ENCODE measurements at places on chromosomes 11 and 22. TPM values are rescaled to one million over a fixed set of nuclear protein-coding genes. Genes with fewer than 3 reads are reported as not detected.

MS4A3 gene
- total RNA-seq: 0.31 TPM

ANO9 gene
- total RNA-seq: 19.9 TPM

IGF2 gene
- not detected for total RNA-seq

RFPL2 gene
- 0.10 TPM for total RNA-seq

LSP1 gene
- 357 TPM for total RNA-seq

AP5B1 gene
- total RNA-seq: 26.7 TPM

OR2AG2 gene
- total RNA-seq: 0.10 TPM

RHOD gene
- 0.21 TPM for total RNA-seq

KIAA0930 gene
- 20.5 TPM for total RNA-seq

DLG2 gene
- total RNA-seq: 1.6 TPM

SLC22A9 gene
- not detected for total RNA-seq

PAMR1 gene
- 0.10 TPM for total RNA-seq

RIMBP3B gene
- not detected for total RNA-seq

NRXN2 gene
- 0.73 TPM for total RNA-seq

FANCF gene
- total RNA-seq: 8.8 TPM

UPB1 gene
- total RNA-seq: 3.6 TPM

SLC7A4 gene
- not detected for total RNA-seq

MEI1 gene
- 63.5 TPM for total RNA-seq

LGR4 gene
- 2.3 TPM for total RNA-seq

ZNF280B gene
- total RNA-seq: 1.2 TPM

SIK2 gene
- 2.4 TPM for total RNA-seq

OR52N4 gene
- 1.0 TPM for total RNA-seq

FXYD6 gene
- 12.1 TPM for total RNA-seq

KCNE3 gene
- total RNA-seq: 12.9 TPM

RBX1 gene
- total RNA-seq: 24.7 TPM

HBE1 gene
- total RNA-seq: 0.94 TPM

CASP1 gene
- 99.5 TPM for total RNA-seq

ALX4 gene
- not detected for total RNA-seq

LRRC75B gene
- 0.63 TPM for total RNA-seq

GPR83 gene
- 0.10 TPM for total RNA-seq

MOGAT2 gene
- total RNA-seq: not detected

MCHR1 gene
- not detected for total RNA-seq

MAP4K2 gene
- 41.6 TPM for total RNA-seq

KRTAP5-8 gene
- not detected for total RNA-seq

TH gene
- not detected for total RNA-seq

SCUBE1 gene
- total RNA-seq: 0.94 TPM

TMEM191B gene
- total RNA-seq: 0.10 TPM

KAT5 gene
- 38.0 TPM for total RNA-seq

APOBEC3H gene
- total RNA-seq: 1.9 TPM

TNNI2 gene
- total RNA-seq: 8.6 TPM

OR51D1 gene
- total RNA-seq: 0.10 TPM

SEPTIN3 gene
- 0.10 TPM for total RNA-seq

LRRC74B gene
- not detected for total RNA-seq

PARVG gene
- 87.6 TPM for total RNA-seq

RRM1 gene
- total RNA-seq: 36.0 TPM

All from mononuclear cell (primary cell).